ENCODE measurements at places on chromosomes 4 and X.

DNA sequence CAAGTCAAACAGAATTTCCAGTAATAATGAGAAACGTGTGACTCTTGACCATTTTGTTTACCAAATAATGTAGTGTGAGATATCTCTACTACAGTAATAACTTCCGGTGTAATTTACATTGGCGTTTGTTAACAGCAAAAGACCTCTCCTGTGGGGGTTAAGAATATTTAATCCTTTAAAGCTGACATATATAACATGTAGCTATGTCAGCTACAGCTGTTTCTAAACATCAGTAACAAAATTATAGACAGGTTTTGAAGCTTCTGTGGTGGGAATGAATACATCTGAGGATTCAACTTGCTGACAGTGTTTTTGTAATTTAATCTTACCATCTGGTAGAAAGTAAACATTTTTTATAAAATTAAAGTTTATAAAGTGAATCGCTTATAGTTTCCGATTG, 73.6 kb upstream of the TENM3 start:
- no peak for DNase-seq

GRCh38 chrX:111123125-111123524, 27.1 kb downstream of the PAK3 start:
- DNase-seq: no peak

DNA sequence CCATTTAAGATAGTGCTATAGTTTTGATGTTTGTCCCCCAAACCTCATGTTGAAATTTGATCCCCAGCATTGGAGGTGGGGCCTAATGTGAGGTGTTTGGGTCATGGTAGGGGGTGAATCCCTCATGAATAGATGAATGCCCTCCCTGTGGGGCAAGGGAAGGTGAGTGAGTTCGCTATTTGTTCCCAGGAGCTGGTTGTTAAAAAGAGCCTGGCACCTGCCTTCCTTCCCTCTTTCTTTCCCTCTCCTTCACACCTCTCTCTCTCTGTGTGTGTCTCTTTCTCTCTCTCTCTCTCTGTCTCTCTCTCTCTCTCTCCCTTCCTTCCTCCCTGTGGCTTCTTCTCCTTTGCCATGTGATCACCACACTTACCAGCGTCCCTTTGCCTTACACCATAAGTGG, 160.7 kb downstream of the AASDH start:
- no peak for DNase-seq

- DNase-seq: no peak
Observed at GRCh38 chr4:95614684-95615205, 66.0 kb upstream of the UNC5C start.

DNA sequence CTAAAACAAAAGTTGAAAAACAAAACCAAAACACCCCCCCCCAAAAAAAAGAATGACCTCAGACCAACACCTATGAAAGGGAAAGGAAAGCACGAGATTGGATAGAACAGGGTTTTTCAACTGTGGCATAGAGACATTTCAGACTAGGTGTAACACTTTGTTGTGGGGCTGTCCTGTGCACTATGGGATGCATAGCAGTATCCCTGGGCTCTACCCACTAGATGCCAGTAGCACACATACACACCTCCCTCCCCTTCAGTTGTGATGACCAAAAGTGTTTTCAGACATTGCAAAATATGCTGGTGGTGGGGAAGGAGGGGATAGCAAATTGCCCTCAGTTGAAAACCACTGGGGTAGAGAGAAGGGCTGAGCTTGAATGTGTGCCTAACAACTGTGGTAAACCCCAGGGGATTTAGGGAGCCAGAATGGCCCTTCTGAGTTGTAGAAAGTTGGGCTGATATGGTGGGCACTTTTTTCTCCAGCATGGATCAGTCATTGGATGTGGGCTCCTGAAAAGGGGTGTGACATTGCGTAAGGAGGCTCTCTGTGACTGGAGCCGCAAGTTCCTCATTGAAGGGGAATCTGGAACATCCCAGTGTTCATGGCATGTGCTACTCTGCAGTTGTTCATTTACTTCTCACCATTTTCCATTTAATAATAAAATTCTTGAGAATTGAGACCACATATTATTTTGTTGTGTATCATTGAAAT, 8.8 kb upstream of the GEMIN8 start:
- no peak for DNase-seq

DNA sequence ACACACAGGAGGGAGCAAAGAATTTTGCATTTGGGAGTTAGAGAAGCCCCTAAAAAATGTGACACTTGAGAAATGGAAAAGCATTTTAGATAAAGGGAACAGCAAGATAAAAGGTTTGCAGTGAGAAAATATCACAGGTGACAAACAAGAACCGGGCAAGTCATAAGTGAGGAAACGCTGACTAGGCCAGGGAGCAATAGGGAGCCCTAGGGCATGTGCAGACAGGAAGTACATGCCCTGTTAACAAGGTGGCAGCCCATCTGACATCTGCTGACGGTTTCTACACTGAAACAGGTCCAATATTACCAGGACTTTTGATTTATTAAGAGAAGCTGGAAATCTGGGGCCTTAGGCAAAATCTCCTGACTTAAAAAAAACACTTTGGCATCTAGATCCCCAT, 4.0 kb upstream of the IL13RA1 start:
- DNase-seq: no peak

GRCh38 chrX:134573683-134574035, 84.6 kb downstream of the PLAC1 start:
- no peak for DNase-seq

DNA sequence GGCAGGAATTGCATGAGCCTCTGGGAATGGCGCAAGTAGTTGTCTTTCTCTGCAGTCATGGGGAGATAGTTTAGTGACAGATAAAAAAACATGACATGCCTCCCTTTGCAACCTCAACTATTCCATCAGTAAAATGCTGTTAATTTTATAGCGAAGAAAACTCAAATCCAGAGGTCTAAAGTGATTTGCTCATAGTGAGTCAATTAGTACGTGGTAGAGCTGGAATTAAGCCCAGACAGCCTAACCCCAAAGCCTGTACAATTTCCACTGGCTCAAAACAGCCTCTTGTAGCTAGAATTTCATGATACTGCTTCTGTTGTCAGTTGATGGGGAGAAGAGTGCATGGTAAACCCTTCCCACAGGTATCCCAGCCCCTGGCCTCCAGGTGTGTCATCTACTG, 81.3 kb upstream of the TRPC5 start:
- DNase-seq: no peak

Data from endothelial cell of umbilical vein (primary cell).